ENCODE measurements at places on chromosomes 1 and 21. TPM values are rescaled to one million over a fixed set of nuclear protein-coding genes. Genes with fewer than 3 reads are reported as not detected.

CCSAP gene
- total RNA-seq = 11.3 TPM

KRTAP26-1 gene
- total RNA-seq = not detected

SH2D5 gene
- 14.0 TPM for total RNA-seq

OR2AJ1 gene
- total RNA-seq = not detected

OR2T33 gene
- not detected for total RNA-seq

PDZK1 gene
- 0.20 TPM for total RNA-seq

CCDC30 gene
- total RNA-seq = 3.2 TPM

EPB41 gene
- 23.0 TPM for total RNA-seq

GJB3 gene
- total RNA-seq = 67.1 TPM

HOOK1 gene
- total RNA-seq = 23.3 TPM

DNAI4 gene
- total RNA-seq = 9.6 TPM

HLX gene
- total RNA-seq = 2.1 TPM

IGSF5 gene
- not detected for total RNA-seq

PDE4B gene
- 2.8 TPM for total RNA-seq

CBR1 gene
- 35.8 TPM for total RNA-seq

RNU11 gene
- total RNA-seq = not detected

RUNX3 gene
- total RNA-seq = not detected

ANKRD13C gene
- 17.8 TPM for total RNA-seq

BTBD19 gene
- 15.5 TPM for total RNA-seq

TRABD2B gene
- 2.6 TPM for total RNA-seq

ZMYM1 gene
- total RNA-seq = 21.2 TPM

IFFO2 gene
- total RNA-seq = 10.8 TPM

HES3 gene
- total RNA-seq = not detected

ARMH1 gene
- 0.96 TPM for total RNA-seq

GNG4 gene
- 3.0 TPM for total RNA-seq

All from MCF 10A (cell line).